ENCODE measurements at places on chromosomes 3 and 15. TPM values are rescaled to one million over a fixed set of nuclear protein-coding genes. Genes with fewer than 3 reads are reported as not detected.

TRPM1 gene
- polyA plus RNA-seq = not detected

TRNT1 gene
- 25.7 TPM for polyA plus RNA-seq

PDZRN3 gene
- polyA plus RNA-seq = 1.1 TPM

LXN gene
- polyA plus RNA-seq = not detected
